ENCODE measurements at places on chromosomes 12 and 14.

- DNase-seq, result no peak
Measured at GRCh38 chr12:40175045-40175444, 49.8 kb upstream of the LRRK2 start.

GRCh38 chr14:99249389-99249788, 22.6 kb downstream of the BCL11B start:
- no peak for DNase-seq

GRCh38 chr14:99321236-99321925, 49.4 kb upstream of the BCL11B start:
- DNase-seq, result no peak

DNA sequence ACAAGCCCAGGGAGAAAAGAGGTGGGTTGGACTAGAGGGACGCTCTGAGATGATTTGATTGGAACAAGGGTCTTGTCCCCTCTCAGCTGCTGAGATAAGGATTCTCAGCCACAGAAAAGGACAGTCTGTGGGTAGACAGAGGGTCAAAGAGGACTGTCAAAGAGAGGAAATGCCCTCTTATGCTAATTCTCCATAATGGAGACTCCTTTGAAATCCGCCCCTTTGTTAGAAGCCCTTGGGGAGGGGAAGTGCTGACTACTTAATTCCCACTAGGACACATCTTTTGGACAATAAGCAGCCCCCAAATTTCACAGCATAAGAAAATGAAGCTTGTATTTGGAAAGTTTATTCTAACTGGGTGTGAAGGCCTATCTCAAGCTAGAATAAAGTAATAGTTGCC, 176.6 kb downstream of the KTN1 start:
- DNase-seq, result no peak

- DNase-seq, result no peak
Measured at GRCh38 chr12:132439333-132439904, 50.5 kb upstream of the FBRSL1 start.

DNA sequence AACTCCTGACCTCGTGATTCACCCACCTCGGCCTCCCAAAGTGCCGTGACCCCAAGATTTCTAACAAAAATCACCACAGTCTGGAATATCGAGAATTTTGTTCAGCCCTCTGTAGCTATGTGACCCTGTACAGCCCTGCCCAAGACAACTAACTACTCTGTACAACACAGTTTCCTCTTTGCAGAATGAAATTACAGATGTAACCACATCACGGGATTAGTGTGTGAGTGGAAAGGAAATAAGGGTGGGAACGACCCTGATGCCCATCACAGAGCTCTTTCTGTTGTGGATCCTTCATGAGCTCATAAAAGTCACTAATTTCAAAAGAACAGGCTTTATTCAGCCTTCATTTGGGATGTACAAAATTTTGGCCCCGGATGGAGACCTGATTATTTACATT, 50.5 kb upstream of the KRR1 start:
- DNase-seq, result no peak

GRCh38 chr14:31927348-31927832, 149.7 kb upstream of the ARHGAP5 start:
- DNase-seq, result no peak
